Stimulated activated CD4-positive, alpha-beta T cell treated with anti-CD3 and anti-CD28 coated beads, TNF-alpha, amount 100 ng/mL, for 4 hours (primary cell): ENCODE measurements at places on chromosomes 3 and 15.

GRCh38 chr3:115670911-115671310, 47.6 kb downstream of the GAP43 start:
- no peak for DNase-seq

DNA sequence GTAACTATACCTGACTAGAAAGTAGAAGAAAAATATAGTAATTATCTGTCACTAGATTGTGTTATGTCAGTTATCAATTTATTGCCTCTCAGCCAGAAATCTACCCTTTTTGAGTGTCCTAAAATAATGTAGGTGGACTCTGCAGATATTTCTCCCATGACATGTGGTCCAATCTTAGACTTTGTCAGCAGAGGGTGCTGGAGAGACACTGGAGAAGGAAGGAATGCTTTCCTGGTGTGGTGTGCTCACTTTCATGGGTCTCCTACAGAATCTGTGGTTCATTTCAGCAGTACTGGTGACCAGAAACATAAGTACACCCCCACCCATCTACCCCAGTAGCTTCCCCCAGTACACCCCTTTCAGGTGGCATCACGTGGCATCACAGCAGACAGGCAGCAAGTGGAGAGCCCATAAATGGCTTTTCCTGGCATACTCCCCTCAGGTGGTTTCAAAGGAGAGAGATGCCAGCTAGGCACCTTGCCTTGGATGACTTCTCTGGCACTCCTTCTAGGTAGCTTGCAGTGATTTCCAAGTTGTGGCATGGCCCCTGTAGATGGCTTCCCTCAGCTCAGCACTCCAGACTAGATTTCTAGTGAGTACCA, 114.7 kb downstream of the GADL1 start:
- DNase-seq: no peak

DNA sequence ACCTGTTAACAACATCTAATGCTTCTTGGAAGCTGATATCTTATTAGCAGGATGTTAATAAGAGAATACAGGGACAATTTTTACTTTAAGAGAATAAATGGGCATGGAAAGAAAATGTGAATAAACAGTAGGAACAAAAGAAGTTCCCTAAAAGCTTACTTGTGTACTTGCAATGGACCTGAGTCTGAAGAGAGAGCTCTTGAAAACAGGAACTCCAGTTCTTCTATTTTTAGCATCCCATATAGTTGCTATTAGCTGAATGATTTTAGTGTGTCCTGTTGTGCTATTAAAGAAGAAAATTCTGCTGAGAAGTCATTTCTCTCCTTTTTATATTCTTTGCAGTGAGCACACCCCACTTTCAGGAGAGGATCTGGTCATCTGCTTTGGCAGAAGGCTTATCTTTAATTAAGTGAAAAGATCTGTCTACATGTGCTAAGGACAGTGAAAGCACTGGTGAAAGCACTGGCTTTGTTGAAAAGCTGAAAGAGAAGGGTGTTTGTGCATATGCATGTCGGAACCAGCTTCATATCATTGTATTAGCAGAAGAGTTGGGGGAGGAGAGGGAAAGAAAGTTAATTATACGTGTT, 1.4 kb upstream of the ST3GAL6 start:
- no peak for DNase-seq

- no peak for DNase-seq
Observed at GRCh38 chr3:150384296-150385212, 23.5 kb upstream of the TSC22D2 start.

DNA sequence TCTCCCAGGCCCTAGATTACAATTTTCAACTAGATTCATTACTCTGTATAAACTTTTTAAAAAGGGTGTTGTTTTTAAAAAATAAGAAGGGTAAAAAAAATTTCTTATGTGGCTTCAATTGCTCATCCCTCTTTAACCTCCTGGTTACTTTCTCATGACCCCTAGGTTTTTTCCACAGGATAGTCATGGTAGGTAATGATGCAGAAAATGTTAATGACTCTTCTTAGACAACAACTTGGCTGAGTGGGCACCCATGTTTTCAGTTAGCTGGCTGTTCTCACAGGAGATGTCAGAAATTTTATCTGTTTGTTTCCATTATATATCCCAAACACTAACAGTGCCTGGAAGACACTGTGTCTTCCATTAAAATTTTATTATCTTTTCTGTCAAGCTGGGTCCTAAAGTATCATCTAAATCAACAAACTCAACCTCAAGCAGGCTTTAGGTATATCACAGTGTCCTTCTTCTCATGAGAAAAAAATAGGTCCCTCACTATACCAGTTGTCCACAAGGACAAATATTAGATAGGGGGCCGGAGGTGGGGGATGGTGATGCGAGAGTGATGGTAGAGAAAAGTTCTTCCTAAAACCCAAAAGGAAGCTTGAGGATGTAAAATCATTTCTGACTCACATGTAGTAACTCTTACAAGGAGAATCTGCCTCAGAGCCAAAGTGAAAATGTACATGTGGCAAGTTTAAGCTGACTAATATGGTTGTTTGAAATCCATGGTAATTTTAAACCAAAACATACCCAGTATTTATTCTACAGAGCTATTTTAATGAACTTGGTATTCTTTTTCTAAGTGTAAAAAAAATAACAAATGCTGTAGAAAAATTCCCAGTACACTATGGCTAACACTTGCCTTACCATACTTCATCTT, 43.3 kb downstream of the PLOD2 start:
- DNase-seq: no peak

DNA sequence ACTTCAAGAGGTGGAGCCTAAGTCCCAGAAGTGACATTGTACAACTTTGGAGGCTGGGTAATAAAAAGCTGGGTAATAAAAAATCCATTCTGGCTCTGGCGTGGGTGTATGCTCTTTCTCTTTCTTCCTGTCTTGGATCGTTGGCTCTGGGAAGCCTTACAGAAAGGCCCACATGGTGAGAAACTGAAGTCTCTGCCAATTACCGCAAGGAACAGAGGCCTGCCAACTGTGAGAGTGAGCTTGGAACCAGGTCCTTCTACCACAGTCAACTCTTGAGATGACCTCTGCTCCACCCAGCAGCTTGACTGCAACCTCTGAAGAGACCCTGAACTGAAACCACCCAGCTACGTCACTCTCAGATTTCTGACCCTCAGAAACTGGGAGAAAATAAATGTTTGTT, 51.0 kb downstream of the NR2F2 start:
- DNase-seq: no peak

DNA sequence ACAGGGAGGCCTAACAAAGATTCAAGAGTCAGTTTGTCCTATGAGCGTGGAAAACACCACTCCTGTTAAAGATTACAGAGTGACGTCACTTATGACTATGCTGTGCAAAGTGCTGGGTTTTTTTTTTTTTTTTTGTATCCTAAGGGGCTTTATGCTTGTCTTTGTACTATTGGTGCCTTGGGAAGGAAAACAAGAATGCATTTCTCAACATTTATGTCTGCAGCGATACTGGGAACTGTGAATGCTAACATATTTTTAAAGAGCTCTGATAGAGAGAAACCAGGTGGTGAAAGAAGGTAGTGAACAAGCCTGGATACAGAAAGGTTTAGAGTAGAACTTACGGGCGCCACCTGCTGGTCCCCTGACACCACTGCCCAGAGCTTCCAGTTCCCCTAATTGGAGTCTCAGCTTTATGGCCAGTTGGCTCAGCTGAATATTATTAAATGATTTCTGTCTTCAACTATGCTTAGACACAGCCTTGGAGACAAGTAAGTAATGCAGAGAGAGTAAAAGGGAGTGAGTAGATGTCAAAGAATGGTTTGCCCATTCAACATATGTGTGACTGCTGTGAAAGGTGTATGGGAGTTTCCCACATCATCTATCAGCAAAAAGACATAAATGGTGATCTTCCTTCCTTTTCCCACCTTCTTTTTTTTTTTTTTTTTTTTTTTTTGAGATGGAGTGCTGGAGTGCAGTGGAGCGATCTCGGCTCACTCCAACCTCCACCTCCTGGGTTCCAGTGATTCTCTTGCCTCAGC, 807.9 kb upstream of the CFAP20DC start:
- peak; percentile 54 for DNase-seq

DNA sequence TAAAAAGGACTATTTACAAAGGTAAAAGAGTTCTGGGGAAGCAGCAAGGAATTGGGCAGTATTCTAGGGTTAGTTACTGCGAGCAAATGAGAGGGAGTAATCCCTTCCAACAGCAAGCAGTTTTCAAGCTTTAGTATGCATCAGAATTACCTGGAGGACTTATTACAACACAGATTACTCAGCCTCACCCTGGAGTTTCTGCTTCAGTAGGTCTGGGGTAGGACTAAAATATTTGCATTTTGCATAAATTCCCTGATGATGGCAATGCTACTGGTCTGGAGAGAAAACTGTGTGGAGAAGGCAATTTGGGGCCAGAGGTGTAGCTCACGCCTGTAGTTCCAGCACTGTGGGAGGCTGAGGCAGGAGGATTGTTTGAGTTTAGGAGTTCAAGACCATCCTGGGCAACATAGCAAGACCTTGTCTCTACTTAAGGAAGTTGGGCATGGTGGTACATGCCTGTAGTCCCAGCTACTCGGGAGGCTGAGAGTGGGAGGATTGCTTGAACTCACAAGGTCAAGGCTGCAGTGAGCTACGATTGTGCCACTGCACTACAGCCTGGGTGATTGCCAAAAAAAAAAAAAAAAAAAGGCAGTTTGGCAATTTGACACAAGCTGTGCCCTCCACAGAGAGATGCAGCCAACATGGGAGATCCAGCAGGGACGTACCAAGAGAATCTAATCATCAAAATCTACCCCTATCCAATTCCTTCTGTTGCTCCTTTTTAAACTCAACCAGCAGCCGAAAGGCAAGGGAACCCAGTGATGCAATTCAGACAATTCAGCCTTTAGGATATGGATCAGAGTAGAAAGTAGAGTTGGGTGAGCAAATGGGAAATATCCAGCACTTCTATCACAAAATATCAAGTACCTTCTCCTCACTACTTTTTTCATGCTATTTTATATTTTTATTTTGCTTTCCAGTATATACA, 27.1 kb upstream of the AP4E1 start:
- no peak for DNase-seq

GRCh38 chr3:133393691-133394474, 6.0 kb upstream of the BFSP2 start:
- no peak for DNase-seq

- no peak for DNase-seq
Observed at GRCh38 chr3:85387913-85388505, 429.2 kb downstream of the CADM2 start.

DNA sequence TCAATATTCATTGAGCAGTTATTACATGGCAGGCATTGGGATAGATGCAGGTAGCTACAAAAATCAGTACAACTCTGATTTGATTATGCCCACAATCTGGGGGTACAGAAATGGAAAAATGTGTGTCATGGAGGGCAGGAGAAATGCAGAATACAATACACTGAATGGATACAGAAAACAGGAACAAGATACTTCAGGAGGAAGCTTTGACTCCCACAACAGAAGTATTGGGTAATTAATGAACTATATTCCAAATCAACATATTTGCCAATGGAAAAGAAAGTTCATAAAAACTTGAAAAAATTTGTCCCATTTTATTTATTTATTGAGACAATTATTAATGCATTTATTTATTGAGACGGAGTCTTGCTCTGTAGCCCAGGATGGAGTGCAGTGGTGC, 207.0 kb downstream of the SUCLG2 start:
- DNase-seq: no peak

- no peak for DNase-seq
Observed at GRCh38 chr3:156040041-156040440, 80.3 kb upstream of the KCNAB1 start.

- no peak for DNase-seq
Observed at GRCh38 chr3:30962084-30962483, 67.6 kb upstream of the GADL1 start.

DNA sequence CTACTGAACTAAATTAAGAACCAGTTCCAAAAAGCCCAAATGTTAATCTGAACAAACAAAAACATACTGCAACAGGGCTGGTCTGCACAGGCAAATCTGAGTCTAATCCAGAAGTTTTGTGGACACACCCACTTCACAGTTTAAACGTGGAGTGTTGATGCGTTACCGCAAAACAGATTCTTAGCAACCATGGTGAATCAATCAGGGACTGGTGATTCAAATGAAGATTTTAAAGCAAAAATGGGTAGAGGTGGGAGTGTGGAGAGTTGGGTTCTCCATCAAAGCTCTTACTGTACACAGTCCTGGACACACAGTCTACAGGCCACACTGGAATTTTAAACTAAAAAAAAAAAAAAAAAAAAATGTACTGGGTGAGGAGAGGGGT, 5.2 kb downstream of the ANXA2 start:
- no peak for DNase-seq

DNA sequence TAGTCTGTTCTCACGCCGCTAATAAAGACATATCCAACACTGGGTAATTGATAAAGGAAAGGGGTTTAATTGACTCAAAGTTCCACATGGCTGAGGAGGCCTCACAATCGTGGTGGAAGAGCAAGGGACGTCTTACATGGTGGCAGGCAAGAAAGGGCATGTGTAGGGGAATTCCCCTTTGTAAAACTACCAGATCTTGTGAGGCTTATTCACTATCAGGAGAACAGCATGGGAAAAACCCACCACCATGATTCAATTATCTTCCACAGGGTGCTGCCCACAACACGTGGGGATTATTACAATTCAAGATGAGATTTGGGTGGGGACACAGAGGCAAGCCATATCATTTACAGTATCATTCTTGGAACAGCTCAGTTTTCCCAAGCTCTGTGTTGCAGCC, 268.0 kb downstream of the SUCLG2 start:
- DNase-seq: no peak

DNA sequence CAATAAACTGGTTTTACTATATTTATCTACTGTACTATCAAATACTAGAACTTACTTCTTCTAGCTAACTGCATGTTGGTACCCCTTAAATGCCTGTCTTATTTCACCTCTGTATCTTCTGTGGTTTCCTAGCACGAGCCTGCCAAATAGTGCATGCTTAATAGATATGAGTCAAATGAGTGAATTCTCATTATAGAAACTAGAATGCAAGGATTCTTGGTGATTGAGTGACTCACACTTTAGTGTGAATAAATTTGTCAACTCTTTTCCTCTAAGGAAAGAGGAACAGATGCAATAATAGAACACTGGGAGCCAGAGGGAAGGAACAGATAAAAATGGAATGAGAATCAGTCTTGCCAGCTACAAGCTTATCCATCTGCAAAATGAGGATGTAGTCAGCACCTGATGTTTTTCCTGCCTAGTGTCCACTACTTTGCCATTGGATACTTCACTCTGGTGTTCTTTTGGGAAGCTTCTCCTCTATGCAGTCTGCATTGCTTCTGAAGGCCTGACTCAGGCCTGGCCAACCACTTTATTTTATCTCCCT, 189.1 kb upstream of the CADPS start:
- no peak for DNase-seq

- DNase-seq: no peak
Observed at GRCh38 chr15:70522323-70522966, 240.9 kb downstream of the UACA start.

- no peak for DNase-seq
Observed at GRCh38 chr3:171901615-171902312, 58.6 kb downstream of the TMEM212 start.

GRCh38 chr3:4977853-4978203, 1.4 kb upstream of the BHLHE40 start:
- DNase-seq: no peak

- DNase-seq: no peak
Observed at GRCh38 chr3:120093119-120093910, 932 bp downstream of the GSK3B start.

GRCh38 chr15:95278532-95279245, 1047.3 kb downstream of the MCTP2 start:
- no peak for DNase-seq

GRCh38 chr3:191696348-191696747, 235.4 kb downstream of the PYDC2 start:
- no peak for DNase-seq
